NCI-H1092 (cell line): ENCODE measurements at places on chromosomes 5 and 9.

GRCh38 chr9:129285382-129285781, 107.3 kb upstream of the IER5L start:
- no peak for DNase-seq

DNA sequence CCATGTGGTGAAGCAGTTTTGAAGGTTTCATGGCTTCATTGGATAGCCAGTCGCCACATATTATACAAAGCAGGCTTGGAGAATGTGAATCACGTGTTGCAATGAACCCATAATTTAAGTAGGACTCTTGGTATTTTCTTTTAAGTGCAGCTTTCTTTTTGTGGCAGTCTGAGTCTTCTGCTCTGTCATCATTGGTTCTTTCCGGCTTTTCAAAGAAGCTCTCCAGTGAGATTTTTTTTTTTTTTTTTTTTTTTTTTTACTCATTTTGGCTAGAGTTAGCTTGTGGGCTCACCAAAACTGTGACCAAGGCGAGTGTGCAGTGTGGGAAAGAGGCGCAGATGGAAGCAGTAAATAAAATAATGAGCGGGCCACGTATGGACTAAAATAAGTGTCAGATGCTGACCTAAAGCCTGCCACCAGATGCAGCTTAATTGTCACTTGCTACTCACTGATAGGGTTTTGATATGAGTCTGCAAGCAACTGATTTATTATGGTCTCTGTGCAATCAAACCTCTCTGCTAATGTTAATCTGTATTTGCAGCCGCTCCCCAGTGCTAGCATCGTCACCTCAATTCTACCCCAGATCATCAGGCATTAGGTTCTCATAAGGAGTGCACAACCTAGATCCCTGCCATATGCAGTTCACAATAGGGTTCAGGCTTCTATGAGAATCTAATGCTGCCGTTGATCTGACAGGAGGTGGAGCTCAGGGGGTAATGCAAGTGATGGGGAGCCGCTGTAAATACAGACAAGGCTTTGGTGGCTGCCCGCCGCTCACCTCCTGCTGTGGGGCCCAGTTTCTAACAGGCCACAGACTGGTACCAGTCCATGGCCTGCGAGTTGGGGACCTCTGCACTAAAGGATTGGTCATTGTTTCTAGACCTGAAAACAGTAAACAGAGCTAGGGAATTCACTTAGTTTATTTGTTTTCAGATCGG, 45.5 kb upstream of the LARP1 start:
- no peak for DNase-seq

- no peak for DNase-seq
Observed at GRCh38 chr5:147396070-147396823, 113.6 kb downstream of the DPYSL3 start.

DNA sequence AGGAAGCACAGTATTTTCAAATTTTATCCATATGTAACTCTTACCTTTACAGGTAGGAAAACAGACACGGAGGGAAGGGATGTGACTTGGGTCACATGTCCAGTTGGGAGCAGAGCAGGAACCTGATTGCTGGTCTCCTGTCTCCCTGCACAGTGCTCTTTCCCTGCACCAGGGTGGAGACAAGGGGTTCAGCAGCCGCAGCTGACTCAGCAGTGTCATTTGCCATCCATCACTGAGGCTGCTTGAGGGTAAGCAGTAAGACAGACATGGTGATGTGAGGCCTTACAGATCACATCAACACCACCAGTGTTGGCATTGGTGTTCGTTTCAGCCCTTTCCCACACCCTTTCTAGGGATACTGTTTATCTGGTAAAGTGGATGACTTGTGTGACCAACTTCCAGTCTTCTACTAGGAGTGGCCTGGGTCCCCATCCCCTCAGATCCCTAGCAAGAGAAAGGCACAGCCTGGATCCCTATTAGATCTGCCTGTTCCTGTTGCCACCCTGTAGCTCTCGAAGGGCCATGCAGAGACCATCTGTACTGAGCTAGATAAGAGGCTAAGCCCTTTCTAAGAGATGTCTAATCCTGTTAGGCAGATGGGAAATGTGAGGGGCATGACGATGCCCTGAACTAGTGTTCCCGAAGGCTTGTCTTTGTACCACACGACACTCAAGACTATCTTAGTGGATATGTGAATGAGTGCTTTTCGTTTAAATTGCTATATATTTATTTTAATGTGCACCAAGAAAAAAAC, 29.1 kb downstream of the FRMPD1 start:
- DNase-seq = no peak

DNA sequence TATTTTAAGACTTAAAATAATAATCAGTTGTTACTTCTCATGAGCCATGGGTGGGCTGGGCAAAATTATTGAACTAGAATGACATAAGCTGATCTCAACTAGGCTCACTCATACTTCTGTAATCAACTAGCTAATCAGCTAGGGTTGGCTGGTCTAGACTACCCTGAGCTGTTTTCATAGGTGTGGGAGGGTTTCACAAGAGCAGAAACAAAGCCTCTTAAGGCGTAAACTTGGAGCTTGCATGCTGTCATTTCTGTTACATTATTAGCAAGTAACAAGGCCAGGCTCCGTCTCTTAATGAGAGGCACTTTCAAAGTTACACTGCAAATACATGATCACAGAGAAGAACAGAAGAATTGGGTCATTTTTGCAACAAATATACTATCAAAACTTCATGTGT, 57.2 kb upstream of the GHR start:
- no peak for DNase-seq
